ENCODE measurements at places on chromosomes 3 and 15.
A peak's percentile ranks its signal among the peaks of the same experiment; 100 is the strongest.

DNA sequence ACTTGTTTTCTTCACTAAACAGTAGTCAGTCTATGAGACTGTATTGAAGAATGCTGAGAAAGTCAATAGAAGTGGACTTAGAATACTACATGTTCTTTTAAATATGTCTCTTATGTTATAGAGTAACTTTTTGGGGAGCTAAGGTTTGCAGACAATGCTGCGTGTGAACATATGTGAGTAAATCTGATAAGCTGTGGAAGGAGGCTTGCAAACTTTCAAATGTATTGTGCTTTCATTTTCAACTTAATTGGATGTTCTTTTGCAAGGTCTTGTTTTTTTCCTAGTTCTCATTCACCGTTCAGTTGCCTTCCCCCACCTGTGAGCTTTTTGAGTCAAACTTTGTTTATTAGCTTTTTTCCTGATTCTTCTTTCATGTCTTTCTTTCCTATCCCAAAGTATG is 176.2 kb downstream of the LPP start:
- DNase-seq = no peak

DNA sequence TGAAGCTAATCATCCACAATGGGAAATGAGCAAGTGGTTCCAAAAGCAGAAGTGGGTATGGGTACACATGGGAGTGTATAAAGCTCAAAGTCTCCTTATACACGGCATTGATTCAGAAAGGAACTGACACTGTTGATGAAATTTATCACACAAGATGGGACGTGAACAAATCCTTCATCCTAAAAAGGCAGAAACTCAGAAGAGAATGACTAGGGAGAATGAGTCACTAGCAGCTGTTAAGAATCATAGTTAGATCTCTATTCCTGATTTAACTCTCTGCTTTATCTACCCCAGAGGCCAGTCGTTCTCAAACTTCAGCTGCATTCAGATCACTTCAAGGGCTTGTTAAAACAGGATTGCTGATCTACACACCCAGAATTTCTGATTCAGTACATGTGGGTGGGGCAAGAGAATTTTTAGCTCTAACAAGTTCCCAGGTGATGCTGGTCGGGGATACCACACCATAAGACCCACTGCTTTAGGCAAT is 97.7 kb upstream of the PHLDB2 start:
- peak; percentile 64 for DNase-seq

- no peak for DNase-seq
Observed at GRCh38 chr15:38075466-38075865, 141.0 kb downstream of the TMCO5A start.

DNA sequence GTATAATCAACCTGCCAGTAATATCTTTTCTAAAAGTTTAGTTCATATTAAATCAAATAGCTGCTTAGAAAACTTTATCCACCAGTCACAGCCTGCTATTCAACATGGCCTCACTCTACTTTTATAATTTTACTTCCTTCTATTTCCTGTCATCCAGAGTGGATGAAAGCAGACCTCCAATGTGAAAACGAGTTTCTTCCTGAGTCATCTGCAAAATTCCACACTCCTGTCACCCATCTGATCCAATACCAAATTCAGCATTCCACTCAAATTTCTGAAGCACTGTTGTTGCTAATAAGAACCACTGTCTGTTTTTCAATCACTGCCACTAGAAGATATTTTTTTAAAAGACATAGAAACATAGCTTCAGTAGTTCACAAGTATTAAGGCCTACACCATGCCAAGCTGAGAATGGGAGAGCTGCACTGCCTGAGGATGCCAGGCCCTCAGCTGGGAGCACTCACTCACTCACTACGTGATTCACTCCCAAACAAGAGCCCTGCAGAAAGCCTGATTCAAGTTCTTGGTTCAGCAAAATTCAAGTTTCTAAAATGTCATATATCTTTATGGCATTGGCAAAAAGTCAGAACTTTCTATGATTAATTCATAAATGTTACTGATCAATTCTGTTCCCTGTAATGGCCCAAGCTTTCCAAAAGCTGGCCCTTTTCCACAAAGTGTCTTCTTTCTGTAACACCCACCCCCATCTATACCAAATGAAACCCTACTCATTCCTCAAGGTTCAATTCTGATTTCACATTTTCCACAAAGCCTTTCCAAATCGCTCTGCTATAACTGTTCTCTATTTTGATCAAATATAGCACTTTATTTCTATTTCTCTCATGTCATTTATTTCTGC is 82.9 kb downstream of the FSIP1 start:
- no peak for DNase-seq

DNA sequence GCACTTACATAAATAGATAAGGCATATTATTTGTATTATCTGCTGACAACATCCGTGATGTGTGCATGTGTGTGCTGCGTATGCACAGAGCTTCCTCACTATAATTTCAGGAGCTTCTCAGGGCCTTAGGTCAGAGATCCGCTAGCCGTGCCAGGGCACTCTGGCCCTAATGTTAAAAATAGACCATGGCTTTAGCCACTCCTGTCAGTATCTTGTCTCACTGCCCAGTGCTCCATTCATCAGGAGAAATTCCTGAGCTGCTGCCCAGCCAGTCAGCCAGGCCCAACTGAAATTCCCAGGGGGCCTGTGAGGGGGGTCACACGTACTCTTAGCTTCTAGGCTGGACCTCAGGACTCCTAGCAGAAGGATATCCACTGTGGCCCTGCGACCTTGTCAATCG is 70.0 kb upstream of the ABHD2 start:
- no peak for DNase-seq

DNA sequence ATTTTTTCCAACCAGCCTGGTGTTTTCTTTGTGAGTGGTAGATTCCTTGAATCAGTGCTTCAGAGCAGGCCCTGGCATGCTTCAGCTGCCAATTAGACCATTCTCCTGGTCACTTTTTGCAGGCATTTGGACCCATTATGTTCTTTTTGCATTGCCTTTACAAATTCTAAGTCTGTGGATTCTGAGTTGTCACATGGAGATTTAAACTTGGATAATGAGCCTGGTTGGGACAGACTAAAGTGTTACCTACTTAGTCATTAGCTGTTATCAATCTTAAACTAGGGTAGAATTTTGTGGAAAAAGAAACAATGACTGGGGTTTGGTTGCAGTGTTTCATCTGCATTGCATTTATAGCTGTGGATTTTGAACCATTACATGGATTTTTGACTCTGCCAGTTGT is 40.6 kb downstream of the ARHGEF26 start:
- no peak for DNase-seq

- no peak for DNase-seq
Observed at GRCh38 chr15:57334257-57334656, 42.0 kb upstream of the CGNL1 start.
